H4 (cell line): ENCODE measurements at places on chromosomes 16 and 17.

GRCh38 chr16:65932350-65933072, 434.0 kb upstream of the CDH5 start:
- no peak for DNase-seq

DNA sequence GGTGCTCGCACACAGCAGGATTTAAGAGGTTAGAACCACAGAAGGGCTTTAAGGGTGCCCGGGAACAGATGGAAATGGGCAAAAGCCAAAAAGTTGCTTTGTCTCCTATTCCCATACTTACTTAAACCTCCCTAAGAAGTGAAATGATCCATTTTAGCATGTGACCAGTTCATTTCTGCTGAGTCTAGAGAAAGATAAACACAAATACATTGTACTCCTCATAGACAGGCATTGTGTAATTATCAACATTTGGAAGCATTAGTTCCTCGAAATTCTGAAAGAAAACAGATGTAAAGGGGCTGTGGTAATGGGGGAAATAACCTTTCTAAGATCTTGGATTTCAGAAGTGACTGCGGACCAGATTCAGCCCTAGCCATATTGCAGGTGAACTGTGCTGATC, 178.3 kb downstream of the CYB561 start:
- no peak for DNase-seq

DNA sequence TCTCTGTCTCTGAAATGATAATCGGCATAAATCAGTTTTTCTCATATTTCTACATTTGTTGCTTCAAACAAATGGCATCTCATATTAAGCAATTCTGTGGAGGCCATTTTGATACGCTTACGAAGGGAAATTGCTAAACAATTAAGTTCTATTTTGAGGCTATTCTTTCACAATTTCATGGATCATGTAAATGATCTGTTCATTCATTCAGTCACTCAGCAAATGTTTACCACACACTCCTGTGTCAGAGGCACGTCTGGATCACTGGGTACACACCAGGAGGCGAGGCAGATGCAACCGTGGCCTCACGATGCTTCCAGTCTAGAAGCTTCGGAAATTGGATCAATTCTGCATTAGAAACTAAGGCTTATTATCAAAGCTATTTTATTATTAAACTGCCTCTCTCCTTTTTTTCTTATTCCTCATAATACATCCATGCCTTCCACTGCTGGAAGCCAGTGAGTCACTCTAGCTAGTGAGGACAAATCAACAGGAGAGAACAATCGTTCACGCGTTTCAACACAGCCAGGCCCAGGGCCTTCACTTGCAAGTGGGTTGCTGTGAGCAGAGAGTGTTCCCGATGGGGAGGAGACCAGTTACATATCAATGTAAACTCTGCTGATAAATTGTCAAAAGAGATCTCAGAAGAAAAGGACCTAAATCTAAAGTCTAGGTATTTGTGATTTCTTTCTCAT, 11.3 kb upstream of the SLC39A11 start:
- no peak for DNase-seq

- DNase-seq: peak; percentile 83
Observed at GRCh38 chr16:51875834-51876600, 670.9 kb downstream of the TOX3 start.

DNA sequence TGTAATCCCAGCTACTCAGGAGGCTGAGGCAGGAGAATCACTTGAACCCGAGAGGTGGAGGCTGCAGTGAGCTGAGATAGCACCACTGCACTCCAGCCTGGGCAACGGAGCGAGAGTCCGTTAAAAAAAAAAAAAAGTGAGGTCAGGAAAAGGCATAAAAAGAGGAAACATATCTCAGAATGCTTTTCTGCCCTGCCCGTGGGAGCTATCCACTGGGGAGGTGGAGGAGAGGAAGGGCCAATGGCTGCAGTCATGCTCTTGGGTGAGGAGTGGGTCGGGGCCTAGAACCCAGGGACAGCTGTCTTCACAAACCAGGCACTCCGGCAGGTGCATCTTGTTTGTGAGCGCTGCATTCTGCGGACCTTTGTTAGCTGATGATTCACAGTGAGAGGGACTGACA, 60.0 kb upstream of the CDC42EP4 start:
- no peak for DNase-seq

DNA sequence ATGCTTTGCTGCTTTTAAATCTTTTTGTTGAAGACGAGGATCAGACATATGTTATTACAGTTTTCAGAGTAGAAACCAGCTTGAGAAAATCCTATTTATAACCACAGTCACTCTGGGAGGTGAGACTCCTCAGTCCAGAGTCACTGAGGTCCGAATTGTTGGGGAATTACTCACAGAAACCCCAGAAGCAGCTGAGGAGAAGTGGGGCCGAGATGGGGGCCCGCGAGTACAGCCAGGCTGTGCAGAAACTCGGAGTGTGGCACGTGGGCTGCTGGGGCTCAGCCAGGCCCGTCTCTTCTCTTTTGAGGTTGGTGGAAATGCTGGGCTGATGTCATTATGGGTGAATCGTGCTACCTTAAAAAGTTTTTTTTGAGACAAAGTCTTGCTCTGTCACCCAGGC, 14.4 kb upstream of the GNG13 start:
- DNase-seq: no peak

- DNase-seq: peak; percentile 99
Observed at GRCh38 chr16:81095953-81096714, at the start of gene GCSH. Gene GCSH (minus strand): TSS chr16:81096395. CDS start chr16:81096278, 117 bp downstream.

DNA sequence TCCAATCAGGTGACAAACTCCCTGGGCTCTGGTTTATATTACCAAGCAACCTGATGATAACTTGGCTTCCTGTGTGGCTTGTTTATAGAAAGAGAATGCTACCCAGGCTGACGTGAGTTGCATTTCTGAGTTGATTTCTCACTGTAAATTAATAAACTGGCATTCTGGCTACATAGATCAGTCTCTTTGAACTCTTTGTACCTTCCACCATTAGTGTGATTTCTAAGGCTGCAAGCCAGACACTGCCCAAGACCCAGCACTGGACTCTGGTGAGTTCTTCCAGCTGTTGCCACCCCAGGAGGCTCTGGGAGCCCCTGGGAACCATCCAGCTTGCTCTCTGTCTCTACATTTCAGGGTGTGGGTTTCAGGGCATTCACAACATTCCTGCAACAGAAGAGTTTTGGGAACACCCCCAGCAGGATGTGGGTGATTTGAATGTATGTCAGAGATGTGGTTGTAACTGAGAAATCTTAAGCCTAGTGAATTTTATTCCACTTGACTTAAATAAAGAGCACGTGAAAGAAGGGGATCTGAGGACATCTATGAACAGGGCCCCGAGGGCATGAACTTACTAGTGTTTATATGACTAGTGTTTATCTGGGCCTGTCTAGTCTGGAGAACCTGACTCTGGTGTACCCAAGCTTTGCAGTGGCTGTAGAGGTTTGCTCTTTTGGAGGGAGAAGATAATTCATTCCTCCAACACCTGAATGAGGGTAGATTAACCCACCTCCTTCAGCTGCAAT, 30.3 kb upstream of the LRRC37A start:
- DNase-seq: peak; percentile 99

DNA sequence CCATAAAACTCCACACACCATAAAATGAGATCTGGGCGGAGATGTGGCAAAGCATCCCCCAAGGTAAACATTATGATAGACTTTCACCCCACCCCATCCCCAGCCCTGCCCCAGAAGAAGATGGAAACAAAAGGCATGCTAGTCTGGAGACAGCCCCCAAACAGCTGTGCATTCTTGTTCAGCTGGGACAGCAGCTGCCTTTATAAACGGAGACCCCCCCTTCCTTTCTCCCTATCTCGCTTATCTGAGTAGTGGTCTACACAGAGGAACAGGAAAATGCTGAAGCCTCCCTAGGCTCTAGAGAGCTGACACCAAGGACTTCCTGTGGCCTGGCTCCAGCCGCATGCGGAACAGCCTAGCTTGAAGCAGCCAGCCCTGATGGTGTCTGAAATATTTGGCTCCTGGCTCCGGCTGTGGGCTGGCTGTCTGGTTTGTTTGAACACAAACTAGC, 190.3 kb upstream of the ANKFN1 start:
- no peak for DNase-seq

DNA sequence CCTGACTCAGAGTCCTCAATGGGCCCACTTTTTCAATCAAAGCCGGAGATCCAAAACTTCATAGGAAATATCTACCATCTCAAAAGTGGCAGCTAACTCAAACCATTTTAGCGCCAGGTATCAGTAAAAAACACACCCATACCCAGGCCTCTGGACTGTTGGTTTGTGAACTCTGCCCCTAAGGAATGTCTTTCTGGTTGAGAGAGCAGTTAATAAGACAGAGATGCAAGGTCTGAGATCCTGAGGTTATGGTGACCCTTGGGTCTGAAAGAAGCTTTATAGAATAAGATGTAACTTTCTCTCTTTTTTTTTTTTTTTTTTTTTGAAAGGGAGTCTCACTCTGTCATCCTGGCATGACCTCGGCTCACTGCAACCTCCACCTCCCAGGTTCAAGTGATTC, 350.5 kb downstream of the SOX9 start:
- DNase-seq: no peak
